ENCODE measurements at places on chromosomes 16 and 17. TPM values are rescaled to one million over a fixed set of nuclear protein-coding genes. Genes with fewer than 3 reads are reported as not detected.

CACNG3 gene
- not detected for total RNA-seq

CACNG5 gene
- not detected for total RNA-seq

P4HB gene
- 403 TPM for total RNA-seq

SDR42E2 gene
- not detected for total RNA-seq

P2RX1 gene
- total RNA-seq = 0.62 TPM

TM4SF5 gene
- not detected for total RNA-seq

TEX14 gene
- total RNA-seq = not detected

ARL6IP1 gene
- 39.8 TPM for total RNA-seq

HEATR9 gene
- total RNA-seq = not detected

GRCh38 chr17:32586666-32587065 lies 99.9 kb downstream of the CDK5R1 start:
- no peak for DNase-seq

DNA sequence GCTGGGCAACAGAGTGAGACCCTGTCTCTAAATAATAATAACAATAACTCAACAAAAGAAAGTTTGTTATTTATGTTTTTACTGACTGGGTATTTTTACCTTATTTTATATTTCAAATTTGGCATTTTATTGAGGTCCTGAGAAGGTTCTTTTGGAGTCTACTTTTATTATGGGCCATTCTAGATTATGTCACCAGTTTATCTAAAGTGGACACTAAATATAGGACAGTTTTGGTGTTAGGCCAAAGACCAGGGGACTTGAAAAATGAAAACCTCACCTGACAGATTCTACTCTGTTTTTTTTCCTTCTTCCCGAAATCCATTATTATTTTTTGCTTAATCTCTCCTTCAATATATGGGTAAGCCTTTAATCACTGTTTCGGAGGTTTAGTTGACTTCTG lies 8.1 kb downstream of the FTO start:
- DNase-seq = no peak

DNA sequence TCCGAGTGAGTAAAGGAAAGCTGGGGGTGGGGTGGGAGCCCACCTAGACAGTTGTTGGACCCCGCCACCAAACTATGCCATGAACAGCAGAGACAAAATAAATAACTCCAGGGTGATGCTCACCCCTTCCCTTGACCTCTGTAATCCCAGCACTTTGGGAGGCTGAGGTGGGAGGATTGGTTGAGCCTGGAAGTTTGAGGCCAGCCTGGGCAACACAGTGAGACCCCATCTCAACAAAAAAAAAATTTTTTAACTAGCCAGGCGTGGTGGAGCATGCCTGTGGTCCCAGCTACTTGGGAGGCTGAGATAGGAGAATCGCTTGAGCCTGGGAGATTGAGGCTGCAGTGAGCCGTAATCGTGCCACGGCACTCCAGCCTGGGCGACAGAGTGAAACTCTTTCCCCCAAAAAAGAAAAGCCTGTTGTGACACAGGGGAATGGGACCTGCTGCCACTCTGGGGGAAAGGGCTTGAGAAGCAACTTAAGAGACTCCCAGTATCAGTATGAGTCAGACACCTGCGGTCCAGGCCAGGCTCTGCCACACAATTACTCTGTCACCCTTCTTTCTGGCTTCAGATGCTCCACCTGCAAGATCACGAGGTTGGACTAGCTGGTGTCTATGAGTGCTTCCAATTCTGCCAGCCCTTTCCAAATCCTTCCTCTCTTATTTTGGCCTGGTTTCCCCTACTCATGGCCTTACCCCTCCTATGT lies 5.0 kb downstream of the SGCA start:
- no peak for DNase-seq

- no peak for DNase-seq
Measured at GRCh38 chr16:51119556-51119955, 31.5 kb downstream of the SALL1 start.

- DNase-seq = no peak
Measured at GRCh38 chr16:1225051-1225451, at the start of gene TPSG1. TPSG1 (minus strand) TSS chr16:1225268; CDS start chr16:1225252, 16 bp downstream.

DNA sequence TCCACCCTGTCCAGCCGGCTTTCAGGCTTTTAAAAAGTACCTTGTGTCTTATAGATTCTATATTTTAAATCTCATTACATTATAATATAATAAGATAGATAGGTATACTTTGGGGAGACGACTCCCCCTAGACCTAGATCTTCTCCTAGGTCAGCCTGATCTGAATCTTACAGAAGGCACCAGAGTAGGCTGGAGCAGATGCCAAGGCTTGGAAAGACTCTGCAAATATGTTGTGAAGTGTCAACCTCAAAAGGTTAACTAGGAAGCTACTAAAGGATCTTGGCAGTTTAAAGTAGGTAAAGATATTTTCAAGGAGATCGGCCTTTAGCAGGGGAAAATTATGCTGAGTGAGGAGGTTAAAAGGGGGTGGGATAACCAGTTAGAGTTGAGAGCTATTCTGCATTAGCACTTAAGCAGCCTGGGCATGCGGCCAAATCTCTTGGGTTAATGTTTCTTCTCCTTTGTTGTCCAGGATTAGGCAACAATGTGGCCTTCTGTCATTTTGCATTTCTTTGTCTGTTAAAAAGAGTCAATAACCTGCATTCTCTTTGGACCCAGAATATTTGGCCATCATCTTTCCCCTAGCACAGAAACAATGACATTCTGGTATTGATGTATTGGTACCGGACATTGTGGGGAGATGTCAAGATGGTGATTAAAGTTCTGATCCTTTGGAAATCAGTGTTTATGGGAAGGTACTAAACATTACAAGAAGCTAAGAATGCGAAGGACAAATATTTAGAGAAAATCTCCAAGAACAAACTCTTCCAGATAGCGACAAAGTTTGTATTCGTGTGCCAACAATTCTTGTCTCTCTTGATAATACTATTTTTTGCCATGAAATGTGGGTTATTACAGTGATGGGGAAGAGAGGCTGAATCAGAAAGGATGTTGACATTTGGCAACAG lies 51.2 kb upstream of the DHX40 start:
- DNase-seq = peak; percentile 87

- DNase-seq = no peak
Measured at GRCh38 chr17:72839131-72839725, 253.3 kb downstream of the SLC39A11 start.

- DNase-seq = no peak
Measured at GRCh38 chr17:62062944-62063343, 2.1 kb downstream of the MED13 start.

DNA sequence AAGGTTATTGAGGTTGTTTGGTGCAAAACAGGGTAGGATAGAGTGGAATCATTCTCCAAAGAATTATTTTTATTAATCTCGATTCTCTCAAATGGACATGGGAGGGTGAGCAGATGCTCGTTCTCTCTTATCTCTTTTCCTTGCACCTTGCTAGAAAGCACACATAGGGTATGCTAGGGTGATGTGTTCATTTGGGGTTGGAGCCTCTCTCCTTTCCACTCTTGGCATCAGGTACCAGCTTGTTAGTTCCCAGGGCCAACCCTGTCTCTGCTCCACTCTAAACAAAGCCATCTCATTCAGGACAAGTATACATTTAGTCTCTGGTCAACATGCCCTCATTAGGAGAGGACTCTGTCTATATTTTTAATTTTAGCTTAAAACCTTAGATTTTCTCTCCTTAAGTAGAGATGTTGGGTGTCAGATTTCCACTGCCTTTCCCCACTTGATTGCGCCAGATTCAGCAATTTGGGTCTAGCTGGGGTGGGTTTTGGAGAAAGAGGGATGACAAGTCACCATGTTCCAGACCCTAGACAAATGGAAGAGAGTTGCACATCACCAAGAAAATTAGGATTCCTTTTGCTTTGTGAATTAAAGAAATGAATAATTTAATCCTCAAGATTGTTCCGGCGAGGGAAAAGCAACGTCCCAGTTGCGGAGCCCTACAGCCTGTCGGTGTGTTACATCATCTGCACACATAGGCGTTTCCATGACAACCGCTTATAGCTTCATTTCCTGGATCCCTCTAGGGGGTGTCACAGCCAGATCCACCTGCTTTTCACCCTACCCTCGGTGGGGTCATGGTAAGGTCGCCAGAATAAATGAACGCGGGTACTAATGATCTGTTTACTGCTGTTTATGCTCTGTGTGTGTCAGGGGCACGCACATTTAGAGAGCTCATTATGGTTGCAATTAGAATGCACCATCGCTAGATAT lies 41.6 kb downstream of the SNX11 start:
- DNase-seq = no peak

GRCh38 chr16:54053891-54054820 lies 232.4 kb downstream of the IRX3 start:
- DNase-seq = no peak

DNA sequence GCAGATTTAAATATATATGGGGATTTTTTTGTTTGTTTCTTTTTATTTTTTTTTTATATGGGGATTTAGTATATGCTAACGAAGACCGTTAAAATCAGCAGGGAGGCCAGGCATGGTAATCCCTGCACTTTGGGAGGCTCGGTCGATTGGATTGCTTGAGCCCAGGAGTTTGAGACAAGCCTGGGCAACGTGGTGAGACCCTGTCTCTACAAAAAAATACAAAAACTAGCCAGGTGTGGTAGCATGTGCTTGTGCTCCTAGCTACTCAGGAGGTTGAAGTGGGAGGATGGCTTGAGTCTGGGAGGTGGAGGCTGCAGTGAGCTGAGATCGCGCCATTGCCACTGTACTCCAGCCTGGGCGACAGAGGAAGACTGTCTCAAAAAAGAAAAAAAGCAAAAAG lies 22.3 kb upstream of the MEIOC start:
- DNase-seq = no peak

DNA sequence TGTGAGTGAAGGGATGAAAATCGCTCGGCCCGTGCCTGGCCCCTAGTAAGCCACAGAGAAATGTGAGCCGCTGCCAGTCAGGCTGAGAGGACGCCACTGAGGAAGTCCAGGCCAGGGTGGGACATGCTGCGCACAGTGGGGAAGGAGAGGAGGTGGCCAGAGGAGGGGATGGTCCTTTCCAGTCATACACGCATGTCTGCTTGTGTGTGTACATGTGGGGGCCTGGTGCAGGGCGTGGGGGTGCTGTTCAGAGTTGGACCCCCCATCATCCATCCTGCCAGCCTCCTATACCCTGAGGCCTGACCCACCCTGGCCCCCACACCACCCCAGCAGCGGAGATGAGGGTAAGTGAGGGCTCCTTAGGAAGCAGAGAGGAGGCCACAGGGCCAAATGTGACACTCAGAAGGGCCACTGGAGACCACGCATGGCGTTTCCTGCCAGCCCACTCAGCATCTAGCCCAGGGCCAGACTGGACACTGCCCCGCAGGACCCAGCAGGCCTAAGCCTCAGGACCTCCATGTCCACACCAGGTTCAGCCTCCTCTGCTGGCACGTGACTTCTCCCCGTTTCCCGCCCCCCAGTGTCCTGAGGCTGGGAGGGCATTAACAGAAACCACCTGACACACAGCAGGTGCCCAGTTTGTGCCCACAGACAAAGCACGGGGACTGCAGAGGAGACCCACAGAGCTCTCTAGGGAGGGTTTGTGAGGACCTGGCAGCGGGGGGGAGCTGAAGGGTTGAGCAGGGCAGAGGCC lies 7.0 kb downstream of the DOC2A start:
- no peak for DNase-seq

- no peak for DNase-seq
Measured at GRCh38 chr17:1871756-1872155, 42.0 kb downstream of the RPA1 start.

DNA sequence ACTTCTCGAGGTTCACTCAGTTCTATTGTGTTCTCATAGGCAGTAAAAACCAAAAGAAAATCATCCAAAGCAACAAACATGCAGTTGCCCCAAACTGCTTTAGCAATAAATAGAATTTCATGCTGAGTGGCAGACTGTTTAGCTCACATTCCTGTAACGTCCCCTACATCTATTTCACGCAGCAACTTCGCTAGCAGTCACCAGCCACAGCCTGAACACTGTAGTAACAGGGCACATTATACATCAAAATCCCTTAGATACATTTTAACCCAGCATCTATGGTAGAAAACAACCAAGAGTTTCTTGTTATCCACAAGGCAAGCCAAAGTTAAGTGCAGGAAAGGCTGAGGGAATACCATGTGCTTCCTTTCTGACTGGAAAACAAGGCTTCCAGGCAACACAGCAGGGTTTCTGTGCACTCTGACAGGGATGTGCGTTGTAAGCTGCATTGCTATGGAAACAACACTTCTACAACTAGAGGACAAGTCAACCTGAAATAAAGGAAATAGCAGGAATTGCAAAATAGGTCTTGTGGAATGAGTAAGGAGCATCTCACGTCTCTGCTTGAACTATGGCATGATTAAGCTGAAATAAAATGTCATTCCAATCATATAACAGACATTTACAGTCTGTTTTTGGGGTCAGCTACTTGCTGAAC lies 55.4 kb downstream of the CFDP1 start:
- DNase-seq = no peak

GRCh38 chr16:3999479-4000325 lies 116.5 kb downstream of the ADCY9 start:
- peak; percentile 53 for DNase-seq

- DNase-seq = no peak
Measured at GRCh38 chr16:35562471-35562870, 2103.1 kb downstream of the TP53TG3F start.

- no peak for DNase-seq
Measured at GRCh38 chr17:8818654-8819330, 19.6 kb upstream of the MFSD6L start.

DNA sequence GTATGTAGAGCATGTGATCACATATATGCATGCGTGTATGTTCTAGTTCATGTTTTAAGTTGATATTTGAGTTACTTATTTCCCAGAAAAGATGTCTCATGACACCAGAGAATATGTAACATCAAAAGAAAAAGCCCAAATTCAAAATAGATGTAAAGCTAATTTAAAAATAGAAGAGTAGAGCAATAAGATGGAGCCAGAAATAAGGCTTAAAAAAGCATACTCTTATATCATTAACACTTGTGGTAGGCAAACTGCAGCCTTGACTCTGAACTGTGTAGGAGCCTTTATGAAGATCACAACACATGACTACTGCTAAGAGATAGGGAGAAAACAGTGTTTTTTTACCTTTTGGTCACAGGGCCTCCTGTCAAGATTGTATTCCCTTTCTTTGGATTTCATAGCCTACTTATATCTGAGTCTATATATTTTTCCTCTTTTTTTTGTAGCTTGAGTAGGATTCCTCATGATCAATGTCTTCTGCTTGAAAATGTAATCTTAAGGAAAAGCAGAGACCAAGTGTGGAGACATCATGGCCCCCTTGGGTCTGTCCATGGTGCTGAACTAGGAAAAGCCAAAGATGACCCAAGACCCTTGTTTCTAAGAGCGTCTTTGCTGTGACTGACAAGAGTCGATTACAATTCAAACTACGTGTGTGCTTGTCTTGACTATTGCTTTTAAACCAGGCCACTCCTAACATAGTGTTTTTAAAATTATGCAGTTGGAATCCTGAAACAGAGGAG lies 390.4 kb downstream of the SHISA9 start:
- DNase-seq = no peak

- peak; percentile 78 for DNase-seq
Measured at GRCh38 chr16:56657555-56658326, at the start of gene MT1F. MT1F (plus strand) TSS chr16:56657959; CDS start chr16:56658059, 100 bp downstream.

GRCh38 chr17:38745545-38745944 lies 2.6 kb downstream of the PCGF2 start:
- DNase-seq = no peak

- no peak for DNase-seq
Measured at GRCh38 chr16:515175-515938, 12.2 kb upstream of the CAPN15 start.
